Renal cortex interstitium (tissue), 15 donors: ENCODE measurements at places on chromosomes 2 and 18.
A peak's percentile ranks its signal among the peaks of the same experiment; 100 is the strongest.

DNA sequence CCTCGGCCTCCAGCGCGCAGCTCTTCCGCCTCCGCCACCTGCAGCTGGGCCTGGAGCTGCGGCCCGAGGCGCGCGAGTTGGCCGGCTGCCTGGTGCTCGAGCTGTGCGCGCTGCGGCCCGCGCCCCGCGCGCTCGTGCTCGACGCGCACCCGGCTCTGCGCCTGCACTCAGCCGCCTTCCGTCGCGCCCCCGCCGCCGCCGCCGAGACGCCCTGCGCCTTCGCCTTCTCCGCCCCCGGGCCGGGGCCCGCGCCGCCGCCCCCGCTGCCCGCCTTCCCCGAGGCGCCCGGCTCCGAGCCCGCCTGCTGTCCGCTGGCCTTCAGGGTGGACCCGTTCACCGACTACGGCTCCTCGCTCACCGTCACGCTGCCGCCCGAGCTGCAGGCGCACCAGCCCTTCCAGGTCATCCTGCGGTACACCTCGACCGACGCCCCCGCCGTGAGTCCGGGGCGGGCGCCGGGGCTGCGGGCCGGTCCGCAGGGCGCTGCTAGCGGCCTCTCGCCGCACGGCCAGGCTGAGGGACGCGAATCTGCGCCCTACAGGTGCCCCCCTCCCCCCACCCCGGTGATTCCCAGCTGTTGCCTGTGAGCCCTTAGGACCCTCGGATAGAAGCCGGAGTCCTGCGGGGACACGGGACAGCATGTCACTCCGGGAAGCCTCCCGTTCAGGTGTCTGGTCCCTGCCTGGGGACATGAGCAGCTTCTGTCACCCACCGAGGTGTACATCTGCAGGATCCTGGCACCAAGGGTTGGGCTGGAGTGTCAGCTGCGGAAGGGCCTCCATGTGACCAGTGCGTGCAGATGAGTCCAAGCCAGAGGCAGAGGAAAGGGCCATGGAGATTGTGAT lies 616 bp downstream of the RNPEPL1 start:
- no peak for DNase-seq

DNA sequence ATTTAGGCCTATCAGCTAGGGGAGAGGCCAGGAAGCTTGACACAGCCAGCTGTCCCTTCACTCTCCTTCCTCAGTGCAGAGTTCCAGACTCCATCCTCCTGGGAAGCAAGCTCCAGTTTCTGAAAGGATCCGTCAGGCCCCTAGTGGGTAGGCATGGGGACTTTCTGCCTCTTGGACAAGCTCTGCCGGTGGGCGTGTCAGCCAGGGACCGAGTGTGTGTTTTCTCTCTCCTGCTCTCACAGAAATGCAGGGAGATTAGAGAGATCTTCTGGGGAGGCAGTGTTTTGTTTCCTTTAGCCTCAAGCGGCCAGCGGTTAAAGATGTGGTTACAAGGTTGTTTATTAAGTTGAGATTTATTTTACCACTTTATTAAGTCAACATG lies 29.9 kb upstream of the OTOS start:
- DNase-seq: peak; percentile 20

DNA sequence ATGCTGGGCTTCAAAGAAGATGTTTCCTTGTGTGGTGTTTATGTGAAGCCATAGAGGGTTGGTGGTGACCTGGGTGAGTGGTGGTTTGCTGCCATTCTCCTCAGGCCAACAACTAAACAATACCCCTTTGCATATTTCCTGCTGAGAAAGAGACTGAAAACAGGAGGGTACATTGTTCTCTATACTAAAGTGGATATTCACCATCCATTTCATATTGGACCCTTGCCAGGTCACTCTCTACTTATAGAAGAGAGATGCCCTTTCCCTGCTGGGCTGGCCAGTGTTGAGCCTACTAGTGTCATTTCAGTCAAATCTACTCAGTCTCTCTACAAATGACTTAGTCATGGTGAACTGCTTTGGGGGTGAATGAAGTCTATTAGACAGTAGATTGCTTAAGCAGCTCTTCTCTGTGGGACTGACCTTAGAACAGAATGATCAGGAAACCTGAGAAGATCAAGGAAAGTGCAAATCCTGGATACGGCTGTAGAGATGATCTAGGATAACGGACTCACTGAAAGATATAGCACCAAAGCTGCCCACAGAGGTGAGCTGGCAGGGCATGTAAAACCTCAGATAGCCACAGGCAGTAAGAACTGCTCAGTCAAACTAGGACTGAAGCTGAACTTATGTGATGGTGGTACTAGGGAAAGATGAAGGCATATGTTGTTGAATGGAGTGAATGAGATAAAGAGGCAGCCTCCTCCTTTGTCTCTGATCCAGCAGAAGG lies 154.9 kb downstream of the MYO3B start:
- no peak for DNase-seq

- no peak for DNase-seq
Observed at GRCh38 chr2:54663424-54664030, 59.9 kb upstream of the EML6 start.
